ENCODE measurements at places on chromosomes 3 and 15.

- no peak for DNase-seq
Observed at GRCh38 chr15:80162059-80162554, 9.3 kb downstream of the FAH start.

DNA sequence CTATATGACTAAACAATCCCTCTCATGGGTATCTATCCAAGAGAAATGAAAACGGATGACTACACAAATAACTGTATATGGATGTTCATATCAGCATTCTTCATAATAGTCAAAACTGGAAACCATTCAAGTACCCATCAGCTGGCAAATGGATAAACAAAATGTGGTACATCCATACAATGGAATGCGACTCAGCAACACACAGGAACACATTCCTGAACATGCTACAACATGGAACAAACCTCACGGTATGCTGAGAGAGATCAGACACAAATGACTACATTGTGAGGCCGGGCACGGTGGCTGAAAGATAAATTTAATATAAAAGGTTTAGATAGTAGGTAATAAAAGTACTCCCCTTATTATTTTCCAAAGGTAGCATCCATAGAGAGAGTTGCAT is 42.6 kb downstream of the CCR4 start:
- DNase-seq, result no peak

DNA sequence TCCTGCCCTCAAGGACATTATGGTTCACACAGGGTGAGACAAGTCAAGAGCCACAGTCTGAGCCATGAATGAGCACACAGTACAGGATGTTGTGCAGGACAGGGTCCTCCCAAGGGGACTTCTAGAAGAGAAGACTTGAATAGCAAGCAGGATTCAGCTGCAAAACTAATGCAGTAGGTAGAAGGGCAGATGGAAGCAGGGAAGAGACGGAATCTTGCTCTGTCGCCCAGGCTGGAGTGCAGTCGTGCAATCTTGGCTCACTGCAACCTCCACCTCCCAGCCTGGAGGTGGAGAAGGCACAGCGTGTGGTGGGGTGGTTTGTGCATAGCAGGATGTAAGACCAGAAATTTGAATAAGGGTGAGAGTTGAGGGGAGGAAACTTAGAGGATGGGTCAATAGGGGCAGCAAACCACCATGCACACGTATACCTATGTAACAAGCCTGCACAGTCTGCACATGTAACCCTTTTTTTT is 8.0 kb downstream of the BCL2L10 start:
- no peak for DNase-seq

GRCh38 chr3:119579366-119580066 is at the start of gene ADPRH:
TSS of gene ADPRH (plus strand) at chr3:119579492. CDS start at chr3:119582170, 2,678 bp downstream.
- peak; percentile 53 for DNase-seq

- DNase-seq, result no peak
Observed at GRCh38 chr3:137249311-137249940, 291.6 kb downstream of the IL20RB start.

DNA sequence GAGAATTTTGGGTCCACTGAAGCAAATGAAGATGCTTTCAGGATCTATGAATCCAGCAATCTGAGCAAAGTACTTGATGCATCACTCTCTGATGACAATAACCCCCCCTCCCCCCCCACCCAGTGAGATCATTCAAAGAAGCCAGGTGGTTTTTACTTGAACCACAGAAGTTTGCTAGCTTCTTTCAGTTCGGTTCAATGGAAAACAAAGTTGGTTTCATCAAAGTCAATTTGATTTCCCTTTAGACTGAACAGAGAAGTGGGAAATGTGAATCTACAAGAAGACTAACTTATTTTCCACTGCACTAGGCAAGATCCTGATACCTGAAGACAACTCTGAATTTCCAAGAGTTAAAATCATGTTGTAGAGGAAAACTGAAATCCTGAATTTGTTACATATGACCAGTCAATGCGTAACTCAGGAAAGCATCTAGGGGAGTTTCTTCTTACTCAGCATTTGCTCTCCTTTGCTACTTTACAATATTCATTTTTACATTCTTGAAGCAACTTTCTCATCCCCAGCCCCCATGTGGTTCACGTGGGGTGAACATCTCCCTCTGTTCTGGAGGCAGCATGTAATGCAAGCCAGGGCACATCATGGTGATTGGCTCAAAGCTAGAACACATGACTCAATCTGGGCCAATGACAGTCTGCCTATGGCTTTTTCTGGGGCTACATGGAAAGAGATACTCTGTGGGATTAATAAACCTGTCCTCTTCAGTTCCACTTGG is 572.6 kb downstream of the FOXP1 start:
- peak; percentile 21 for DNase-seq

DNA sequence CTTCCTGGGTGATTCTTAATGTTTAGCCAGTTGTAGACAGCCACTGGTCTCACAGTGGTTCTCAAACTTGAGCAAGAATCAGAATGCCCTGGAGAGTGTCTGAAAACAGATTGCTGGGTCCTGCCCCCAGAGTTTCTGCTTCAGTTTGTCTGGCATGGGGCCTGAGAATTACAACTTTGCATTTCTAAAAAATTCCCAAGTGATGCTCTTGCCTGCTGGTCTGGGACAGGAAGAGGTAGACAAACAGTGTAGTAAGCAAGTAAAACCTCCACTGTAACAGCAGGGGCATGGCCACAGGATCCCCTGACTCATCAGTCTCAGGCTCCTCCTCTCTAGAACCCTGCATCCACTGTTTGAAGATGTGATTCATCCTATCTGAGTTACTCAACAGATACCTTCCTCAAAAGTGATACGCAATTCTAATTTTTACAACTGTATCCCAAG is 36.5 kb downstream of the DZIP1L start:
- DNase-seq, result peak; percentile 82

DNA sequence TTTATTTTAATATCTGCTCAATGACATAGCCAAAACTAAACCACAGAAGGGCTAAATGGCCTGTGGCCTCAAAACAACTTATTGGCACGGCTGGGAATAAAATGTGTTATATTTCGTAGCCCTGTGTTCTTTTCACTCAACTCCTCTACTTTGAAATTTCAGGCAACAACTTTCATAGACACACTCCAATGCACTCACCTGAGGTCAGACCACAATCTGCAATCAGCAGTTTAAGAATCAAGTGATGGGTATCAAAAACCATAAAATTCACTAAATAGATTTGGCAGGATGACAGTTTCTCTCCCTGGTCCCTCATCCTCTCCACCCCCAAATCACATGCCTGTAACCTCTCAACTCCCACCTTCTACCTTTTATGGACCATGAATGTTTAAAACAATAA is 2.0 kb upstream of the CD200R1 start:
- DNase-seq, result no peak

DNA sequence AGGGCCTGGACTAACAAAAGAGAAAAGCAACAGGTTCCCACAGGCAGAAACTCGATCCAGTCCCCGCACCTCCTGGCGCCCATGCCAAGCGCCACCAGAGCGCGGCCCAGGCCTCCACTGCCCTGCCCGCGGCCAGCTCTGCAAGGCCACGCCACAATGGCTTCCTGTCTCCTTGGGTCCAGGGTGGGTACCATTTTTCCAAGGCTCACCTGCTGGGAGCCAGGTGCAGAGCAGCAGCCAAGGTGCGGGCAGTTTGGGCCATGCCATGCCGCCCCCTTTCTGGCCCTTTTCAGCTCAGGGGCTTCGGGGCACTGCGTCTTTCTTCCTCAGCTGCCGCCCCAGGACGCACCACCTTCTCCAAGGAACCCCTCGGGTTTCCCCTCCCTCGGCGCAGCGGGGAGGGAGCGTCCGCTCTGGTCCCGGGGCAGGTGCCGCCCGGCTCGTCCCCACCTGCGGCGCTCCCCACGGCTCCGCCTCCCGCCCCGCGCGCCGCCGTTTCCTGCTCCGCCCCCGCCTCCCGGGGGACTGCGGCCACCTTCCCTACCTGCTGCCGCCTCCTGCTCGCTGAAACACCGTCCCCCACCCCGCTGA is at the start of gene ILDR1:
TSS of gene ILDR1 (minus strand) at position 437 of the 591 bp plus-strand sequence. CDS start at position 267, 170 bp downstream.
- no peak for DNase-seq

DNA sequence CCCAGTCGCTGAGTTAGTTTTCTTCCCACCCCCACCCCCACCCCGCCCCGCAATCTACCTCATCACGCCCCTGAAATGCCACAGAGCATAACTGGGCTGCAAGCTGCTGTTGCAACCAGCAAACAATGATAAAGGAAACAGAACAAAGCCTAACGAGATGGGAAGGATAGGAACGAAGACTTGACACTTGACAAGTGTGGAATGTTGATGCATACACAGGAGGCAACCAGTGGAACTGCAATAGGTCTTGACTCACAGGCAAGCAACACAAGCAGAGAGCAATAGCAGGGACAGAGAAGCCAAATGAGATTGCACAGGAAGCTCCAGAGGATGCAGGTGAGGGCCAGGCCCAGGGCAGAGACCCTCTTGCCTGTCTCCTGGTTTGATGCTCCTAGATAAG is 225.9 kb downstream of the IGSF11 start:
- peak; percentile 23 for DNase-seq

- DNase-seq, result no peak
Observed at GRCh38 chr3:62363275-62363674, 10.1 kb downstream of the FEZF2 start.

DNA sequence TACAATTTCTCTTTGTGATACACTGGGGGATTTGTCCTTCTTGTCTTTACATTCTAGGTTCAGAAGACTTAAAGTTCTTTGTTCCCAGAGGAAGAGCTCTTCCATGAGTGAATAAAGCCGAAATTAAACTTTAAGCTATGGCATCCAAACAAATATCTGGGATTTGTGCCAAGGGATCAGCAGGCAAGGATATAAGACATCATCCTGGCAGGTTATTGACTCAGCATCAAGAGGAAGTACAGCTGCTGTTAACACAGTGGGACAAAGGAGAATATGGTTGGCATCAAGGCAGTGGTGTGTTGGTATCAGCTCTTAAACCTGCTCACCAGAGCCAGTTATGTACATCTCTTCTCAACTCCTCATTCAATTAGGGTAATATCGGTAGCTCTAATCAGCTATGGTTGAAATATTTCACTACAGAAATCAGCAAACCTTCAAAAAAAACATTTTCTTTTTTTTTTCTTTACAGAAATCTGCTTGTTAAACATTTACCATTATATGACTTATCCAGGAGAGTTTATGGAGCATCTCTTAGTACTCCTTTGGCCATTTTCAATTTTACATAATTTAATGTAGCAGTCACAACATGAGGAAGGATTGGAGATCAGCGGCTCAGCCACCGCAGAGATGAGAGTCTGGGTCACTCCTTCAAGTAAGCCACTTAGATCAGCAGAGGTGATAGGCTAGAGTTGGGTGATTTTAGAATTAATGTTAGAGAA is 1198.6 kb upstream of the EPHA6 start:
- DNase-seq, result no peak

- no peak for DNase-seq
Observed at GRCh38 chr3:3991598-3991997, 192.4 kb downstream of the LRRN1 start.

- DNase-seq, result no peak
Observed at GRCh38 chr15:66523926-66524325, 18.8 kb downstream of the ZWILCH start.

GRCh38 chr15:89669309-89669865 is 9.8 kb downstream of the PLIN1 start:
- no peak for DNase-seq

- DNase-seq, result no peak
Observed at GRCh38 chr3:45223889-45224727, 2.0 kb downstream of the TMEM158 start.

DNA sequence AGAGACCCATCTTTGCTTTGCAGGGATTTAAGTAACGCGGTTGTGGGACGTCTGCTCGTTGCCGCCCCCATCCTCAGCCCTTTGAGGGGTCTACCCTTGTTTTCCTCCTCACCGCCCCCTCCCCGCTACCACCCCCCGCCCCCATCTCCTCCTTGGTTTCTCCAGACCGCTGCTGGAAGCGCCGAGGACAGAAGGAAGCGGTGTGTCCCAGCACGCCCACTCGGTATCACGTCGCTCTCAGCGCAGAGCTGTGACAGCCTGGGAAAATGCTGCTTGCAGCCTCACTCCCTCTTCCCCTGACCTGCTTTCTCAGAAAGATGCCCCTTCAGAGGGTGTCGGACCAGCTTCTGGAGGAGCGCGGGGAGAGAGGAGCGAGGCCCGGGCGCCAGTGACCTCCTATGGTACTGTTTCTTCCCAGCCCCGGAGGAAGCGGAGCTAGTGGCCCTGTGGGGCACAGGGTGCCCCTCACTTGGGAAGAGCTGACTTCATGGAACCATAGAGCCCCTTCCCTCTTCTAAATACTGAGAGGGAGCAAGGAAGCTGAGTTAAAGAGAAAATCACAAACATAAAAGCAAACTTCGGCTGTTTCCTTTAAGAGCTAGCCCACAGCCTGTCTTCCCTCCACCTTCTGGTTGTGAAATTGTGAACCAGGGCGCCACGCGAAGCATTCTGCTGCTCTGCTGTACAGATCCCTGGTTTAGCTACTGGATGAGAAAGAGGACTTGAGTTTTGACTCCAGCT is 698 bp downstream of the IL1RAP start:
- DNase-seq, result no peak

- no peak for DNase-seq
Observed at GRCh38 chr3:48238531-48239085, 2.3 kb upstream of the ZNF589 start.

DNA sequence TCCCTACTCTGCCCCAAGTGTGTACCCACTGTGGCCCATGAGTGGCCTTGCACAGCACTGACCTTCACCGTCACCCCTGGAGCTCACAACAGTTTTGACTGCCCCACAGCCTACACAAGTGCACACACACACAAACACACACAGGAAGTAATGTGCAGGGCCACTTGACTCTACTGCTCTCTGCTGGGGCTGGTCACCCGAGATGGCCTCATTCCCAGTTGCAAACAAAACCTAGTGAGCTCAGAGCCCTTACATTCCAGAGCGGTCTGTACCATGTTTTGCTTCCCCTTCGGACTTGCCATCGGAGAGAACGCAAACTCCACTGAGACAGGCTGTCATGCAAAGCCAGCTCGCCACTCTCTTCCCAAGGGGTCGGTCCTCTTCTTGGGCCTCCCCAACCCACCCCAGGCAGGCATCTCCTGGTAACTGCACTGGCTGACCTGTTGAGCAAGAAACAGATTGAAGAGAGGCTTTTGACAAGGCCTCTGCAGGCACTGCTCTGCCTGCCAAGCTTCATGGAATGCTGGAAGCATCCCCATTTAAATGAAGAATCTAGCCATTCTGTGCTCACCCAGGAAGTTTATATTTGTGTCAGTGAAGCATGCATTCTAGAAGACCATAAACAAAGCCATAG is 232.0 kb upstream of the IGF1R start:
- DNase-seq, result no peak

GRCh38 chr3:37559461-37559860 is 302.2 kb upstream of the CTDSPL start:
- peak; percentile 25 for DNase-seq

DNA sequence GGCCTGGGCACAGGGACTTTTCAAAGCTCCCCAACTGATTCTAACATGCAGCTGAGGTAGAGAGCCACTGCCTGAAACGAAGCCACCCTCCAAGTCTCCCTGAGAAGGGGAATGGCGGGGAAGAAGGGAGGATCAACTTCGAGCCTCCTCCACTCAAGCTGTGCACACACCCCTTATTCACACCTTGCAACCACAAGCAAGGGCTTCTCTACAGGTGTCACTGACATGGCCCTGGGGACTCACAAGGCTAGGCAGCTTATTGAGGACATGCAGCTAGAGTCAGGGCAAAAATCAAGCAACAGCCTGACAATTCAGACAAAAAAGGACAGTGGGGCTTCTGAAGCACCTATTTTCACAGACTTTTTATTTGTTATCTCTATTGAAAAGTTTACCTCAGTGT is 85.2 kb downstream of the SNRK start:
- DNase-seq, result no peak
